ENCODE measurements at places on chromosomes 2 and 18.

DNA sequence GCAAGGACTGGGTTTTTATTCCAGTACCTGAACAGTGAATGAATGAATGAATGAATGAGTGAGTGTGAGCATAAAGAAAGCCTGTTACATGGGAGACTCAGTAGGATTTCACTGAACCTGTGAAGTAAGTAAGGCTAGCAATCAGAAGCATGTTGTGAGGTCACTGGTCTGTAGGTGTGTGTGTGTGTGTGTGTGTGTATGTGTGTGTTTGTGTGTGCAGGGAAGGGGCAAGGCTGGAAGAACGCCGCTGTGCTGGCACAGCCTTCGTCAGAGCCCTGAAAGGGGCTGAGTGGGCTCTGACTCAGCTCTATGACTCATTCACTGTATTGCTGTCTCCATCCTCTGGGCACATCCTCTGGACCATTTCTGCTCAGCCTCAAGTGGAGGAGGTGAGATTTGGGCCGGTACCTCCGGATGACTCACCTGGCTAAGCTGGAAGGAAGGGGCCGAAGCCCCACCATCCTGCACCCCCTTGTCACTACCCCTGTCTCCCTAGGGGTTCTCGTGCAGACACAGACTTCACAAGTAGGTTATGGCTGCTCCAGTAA lies 51.4 kb upstream of the MRPL33 start:
- DNase-seq, result peak; percentile 67

DNA sequence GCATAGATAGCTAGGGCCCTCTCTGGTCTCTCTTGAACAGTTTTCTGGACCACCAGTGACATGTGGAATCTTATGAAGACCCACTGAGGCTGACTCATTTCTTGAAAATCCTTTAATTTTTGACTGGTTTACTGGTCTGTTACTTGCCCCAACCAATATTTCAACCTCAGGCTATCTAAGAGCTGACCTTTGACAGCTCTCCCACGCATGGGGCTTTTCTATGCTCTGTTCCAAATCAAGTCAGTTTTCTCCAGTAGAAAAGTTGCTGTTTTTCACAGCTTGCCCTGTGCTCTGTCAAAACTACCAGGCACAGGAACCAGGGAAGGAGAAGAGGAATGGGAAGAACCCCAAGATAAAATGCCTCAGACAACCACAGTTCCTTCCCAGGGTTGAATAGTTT lies 46.0 kb upstream of the MTIF2 start:
- no peak for DNase-seq

DNA sequence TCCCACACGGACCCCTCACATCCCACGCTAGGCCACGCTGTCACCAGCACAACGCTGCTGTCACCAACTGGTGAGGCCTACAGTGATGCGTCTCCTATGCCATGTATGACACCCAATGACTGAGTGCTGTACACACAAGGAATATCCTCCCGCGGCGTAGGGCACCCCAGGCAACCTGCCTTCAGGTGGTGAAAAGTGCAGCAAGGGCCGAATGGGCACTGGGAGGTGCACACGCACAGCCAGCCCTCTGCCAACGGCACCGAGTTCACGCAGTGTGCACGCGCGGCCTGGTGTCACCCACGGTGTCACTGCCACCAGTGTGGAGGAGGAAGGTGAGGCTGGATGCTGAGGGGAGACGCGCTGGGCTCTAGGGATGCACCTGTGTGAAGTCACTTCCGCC lies 4.5 kb downstream of the HS1BP3 start:
- DNase-seq, result no peak

DNA sequence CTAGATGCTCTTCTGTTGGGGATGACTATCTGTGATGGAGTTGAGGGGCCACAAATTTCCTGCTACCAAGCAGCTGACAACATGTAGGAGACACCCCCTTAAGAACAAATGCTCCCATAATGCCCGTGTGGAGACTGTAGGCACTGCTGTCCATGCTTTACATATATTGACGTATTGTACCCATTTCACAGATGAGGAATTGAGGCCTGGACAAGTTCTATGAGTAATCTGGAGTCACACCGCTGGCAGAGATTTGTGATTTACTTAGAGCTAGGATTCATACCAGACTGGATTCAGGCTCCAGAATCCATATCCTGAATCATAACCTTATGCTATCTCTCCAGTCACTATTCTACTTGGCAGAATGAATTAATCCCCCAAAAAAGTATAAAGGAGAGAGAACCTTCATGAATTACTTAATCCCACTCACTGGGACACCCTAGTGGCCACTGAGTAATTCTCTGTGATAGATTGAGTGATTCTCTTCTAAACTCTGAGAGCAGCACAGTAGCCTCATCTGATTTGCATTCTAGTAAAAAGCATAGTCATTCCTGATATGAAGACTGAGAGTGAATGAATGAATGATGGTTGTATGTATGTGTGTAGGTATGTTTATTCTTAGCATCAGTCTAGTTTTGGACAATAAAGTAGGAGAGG lies 460.7 kb upstream of the MEIS1 start:
- no peak for DNase-seq

- no peak for DNase-seq
These were observed 23.8 kb downstream of the SMAD4 start for GRCh38 chr18:51053814-51054213.

GRCh38 chr2:233063976-233064411 lies 3.9 kb downstream of the INPP5D start:
- no peak for DNase-seq

- peak; percentile 24 for DNase-seq
These were observed 420.0 kb downstream of the ZEB2 start for GRCh38 chr2:144099780-144100377.

DNA sequence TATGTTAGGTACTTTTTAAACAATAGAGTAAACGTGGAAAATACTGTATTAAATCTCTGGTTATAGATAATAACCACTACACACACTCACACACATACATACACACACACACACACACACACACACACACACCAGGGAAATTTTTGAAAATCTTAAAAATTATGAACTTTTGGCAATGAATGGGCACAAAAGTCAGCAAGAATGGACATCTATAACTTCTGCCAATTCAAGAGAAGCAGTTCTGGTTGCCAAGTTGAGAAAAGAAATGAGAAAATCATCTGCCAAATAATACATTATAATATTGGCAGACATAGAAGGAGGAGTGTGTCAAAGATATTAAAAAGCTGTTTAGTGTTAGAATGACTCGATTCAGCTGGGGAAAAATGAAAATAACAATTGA lies 42.9 kb upstream of the TMEM178A start:
- no peak for DNase-seq

DNA sequence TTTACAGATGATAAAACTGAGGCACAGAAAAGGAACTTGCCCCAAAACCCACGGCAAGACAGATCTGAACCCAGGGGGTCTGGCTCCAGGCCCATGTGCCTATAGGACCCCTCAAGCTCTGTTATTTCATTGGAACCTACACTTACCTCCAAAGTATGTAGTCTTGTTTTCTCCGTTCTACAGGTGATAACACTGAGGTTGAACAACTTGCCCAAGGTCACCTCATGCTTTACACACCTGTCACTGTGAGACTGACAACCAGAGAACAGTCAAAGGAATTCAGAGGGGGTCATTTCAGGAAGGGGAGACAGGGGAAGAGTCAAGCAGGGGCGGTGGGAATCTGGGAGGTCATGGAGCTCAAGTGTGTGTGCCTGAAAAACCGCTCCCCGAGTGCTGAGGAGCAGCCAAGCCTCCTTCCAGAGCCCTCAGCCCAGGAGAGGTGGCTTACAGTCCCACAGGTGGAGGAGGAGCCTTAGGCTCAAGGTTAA lies 47.7 kb downstream of the SERTAD2 start:
- DNase-seq, result no peak

DNA sequence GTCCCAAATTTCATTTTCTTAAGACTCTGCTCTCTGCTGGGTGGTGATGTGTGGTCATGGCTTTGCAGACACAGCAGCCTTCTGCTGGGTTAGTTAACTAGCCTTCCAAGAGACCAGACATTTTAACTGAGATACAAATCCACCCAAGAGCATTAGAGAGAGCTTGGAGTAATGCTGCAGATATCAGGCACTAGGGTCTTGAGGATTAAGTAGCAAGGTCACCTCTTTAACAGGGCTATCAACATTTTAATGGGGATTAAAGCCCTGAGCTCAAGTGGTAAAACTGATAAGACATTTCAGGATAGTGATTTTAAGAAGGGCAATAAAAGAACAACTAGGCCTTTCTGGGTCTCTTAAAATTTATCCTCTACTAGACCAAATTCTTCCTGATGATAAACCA lies 461.2 kb downstream of the MEIS1 start:
- DNase-seq, result no peak

DNA sequence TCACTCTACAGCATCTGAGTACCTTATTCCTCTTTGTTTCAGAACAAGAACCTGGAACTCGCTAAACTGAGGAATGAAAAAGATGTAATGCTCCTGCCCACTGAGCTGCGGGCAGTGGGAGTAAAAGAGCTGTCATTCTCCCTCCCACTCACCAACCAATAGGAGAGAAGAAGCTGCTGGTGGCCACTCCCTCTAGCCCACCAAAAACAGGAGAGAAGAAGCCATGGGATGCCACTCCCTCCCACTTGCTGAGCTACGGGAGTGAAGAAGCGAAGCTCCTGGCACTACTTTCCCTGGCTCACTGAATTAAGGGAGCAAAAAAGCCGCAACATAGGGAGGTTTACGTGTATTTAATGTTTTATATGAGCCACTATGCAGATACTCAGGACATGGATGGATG lies 53.7 kb downstream of the RIT2 start:
- DNase-seq, result no peak

DNA sequence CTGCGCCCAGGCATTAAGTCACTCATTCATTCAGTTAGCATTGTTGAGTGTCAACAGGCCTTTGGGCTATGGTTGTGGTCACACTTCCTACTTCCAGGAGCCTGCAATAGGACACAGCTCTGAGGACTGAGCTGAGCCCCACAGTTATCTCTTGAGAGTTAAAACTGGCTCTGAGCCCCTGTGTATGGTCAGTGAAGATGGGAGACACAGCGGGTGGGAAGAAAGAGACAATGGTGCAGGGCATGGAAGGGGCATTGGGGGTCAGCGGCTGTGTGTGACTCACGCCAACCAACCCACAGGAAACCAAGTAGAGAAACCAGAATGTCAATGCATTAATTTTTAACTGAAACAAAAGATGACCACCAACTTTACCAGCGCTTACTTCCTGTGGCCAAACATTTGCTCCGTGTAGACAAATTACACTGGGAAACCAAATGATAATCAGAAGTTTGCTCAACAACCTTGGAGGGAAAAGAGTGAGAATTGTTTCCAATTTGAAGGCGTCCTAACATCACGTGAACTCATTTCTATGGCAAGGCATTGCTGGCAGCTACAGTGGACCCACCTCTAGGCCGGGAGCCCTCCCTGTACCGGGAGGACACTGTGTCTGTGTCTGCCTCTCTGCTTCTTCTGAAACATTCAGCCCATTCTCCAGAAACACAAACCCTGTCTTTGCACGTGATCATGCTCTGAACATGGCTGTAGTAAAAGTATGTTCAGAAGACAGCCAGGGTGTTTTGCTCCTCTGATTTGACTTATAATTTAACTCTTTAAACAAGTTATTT lies 212.0 kb upstream of the ID2 start:
- no peak for DNase-seq

DNA sequence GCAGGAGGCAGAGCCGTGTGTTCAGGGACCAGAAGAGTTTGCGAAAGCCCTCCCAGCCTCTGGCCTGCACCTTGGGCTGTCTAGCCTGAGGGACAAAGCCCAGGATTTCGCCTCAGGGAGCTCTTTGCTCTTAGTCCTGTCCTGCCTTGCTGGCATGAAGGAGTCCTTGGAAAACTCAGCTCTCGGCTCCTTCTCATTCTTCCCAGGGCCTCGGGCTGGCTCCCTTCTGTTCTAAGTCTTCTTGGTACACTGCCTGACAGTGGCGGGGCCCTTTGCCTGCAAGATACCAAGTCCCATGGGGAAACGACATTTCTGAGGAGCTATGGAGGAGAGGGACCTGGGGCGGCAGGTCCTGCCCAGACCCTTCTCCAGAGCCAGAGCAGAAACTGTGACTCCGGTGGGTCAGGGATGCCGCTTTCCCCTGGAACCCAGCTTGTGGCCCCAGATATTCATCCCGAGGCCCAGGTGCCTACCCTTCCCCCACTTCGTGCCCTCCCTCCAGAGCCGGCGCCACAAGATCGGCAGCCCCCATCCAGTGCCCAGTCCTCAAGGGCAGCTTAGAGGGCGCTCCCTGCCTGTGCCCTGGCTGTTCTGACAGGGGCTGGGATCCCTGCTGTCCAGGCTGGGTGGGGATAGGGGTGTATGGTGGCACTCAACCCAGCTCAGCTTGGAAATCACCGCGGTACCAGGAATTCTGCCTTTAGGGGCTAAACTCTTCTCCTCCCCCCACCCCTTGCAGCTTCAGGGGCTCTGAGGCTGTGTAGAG lies 5.5 kb upstream of the CYP26B1 start:
- peak; percentile 90 for DNase-seq

DNA sequence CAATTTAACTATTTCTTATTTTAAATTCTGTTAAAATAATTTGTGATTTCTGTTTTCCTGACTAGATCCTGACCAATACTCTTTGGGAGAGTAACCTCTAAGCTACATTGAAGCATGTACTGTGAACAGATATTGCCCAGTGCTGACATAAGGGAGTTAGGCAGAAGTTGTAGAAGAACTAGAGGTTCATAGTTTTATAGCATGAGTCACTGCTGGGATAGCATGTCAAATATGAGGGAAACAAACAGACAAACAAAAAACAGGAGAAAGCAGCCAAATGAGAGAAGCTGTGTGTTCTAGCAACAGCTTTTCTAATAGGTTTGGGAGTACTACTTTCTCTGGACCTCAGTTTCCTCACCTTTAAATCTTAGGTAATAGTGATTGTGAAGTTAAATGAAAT lies 72.4 kb downstream of the CERS6 start:
- DNase-seq, result no peak

DNA sequence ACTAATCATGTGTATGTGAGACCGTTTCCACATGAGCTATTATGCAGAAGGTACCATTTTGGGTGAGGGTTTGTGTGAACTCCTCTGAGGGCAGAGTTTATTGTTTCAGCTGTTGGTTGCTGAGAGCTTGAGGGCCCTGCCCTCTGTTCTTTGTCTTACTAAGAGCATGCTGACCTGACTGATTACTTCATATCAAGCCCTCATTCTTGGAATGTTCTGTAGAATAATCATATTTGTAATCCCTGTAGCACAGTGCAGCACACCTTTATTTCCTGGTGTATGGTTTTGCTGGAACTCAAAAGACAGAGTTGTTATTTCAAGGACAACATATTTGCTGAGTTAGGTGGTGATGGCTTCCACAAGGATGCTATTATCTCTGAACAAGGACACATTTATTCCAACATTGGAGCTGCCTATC lies 118.5 kb downstream of the GALNT3 start:
- no peak for DNase-seq

GRCh38 chr18:33578518-33579348 lies 714 bp downstream of the ASXL3 start:
- peak; percentile 6 for DNase-seq

- no peak for DNase-seq
These were observed 41.8 kb upstream of the COPS8 start for GRCh38 chr2:237043866-237044265.
